Activated CD4-positive, alpha-beta T cell treated with anti-CD3 and anti-CD28 coated beads for 36 hours (primary cell): ENCODE measurements at places on chromosomes 6 and 20. TPM values are rescaled to one million over a fixed set of nuclear protein-coding genes. Genes with fewer than 3 reads are reported as not detected.

OLIG3 gene
- total RNA-seq = not detected

C20orf204 gene
- total RNA-seq = 3.3 TPM

APCDD1L gene
- not detected for total RNA-seq

LY6G5B gene
- 11.3 TPM for total RNA-seq

SIRPB2 gene
- not detected for total RNA-seq
